Stimulated activated CD4-positive, alpha-beta T cell treated with anti-CD3 and anti-CD28 coated beads, TNF-alpha, amount 100 ng/mL, for 24 hours (primary cell): ENCODE measurements at places on chromosomes 1 and 21.

- no peak for DNase-seq
Observed at GRCh38 chr1:110717179-110717578, 42.4 kb upstream of the KCNA3 start.

DNA sequence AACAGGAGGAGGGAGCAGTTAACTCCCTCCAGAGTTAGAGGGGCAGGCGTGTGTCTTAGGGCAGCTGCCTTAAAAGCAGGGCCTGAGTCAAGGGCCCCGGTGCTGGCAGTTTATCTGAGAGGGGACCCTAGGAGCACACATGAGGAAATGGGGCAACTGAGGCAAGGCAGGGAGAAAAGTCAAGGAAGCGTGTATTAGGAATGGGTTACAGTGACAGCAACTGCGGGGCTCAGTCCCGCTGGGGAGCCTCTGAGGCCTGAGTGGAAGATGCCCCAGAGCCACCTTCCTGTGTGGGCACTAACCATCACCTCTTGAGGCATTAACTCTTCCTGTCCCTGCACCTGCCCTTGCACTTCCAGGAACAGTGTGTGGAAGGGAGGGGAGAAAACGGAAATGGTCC lies 276.3 kb downstream of the MATN1 start:
- DNase-seq, result no peak

GRCh38 chr1:160373696-160374095 lies 6.8 kb downstream of the NHLH1 start:
- DNase-seq, result no peak

DNA sequence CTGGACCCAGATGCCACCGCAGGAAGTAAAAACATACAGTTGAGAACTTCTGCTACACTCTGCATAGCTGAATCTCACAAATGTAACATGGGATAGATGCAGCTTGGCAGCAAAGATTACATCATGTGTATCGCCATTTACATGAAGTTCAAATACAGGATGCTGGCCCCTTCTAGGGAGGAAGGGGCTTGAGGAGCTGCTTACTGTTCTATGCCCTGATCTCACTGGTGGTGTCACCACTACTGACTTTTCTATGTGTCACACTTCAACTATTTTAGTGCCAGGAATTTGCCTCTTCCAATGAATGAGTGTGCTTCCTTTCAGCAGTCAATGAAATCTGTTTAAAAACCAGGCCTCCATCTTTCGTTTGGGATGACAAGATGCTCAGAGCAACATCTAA lies 31.1 kb downstream of the MRAP start:
- DNase-seq, result no peak

DNA sequence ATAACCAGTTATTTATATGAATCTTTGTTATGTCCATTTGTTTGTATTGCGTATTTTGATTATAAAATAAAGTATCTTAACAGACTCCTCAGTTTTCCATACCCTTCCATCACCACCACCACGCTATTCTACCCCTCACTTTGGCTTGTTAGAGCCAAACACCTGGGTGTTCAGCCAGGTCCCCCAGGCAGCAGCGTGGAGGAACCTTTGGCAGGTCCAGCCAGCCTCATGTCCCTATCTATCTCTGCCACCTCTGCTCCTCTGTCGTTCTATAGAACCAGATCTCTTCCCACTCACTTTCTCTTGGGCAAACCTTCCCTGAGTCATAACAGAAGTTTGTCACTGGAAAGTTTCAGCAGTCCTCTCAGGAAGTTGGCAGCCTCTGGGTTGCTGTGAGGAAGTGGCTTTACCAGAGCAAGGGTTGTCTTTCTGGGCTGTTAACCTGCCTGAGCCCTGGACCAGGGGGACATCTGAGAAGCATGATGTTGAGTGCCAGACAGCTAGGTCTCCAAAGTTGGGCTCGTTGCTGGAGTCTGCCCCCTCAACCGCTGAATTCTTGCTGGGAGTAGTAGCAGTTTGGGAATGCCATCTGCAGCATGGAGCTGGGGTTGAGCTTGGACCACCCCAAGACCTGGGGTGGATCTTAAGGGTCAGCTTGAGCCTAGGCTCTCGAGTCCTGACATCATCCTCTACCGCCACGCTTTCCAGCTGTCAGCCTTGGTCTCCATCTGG lies 996 bp upstream of the SH3BGRL3 start:
- DNase-seq, result no peak

DNA sequence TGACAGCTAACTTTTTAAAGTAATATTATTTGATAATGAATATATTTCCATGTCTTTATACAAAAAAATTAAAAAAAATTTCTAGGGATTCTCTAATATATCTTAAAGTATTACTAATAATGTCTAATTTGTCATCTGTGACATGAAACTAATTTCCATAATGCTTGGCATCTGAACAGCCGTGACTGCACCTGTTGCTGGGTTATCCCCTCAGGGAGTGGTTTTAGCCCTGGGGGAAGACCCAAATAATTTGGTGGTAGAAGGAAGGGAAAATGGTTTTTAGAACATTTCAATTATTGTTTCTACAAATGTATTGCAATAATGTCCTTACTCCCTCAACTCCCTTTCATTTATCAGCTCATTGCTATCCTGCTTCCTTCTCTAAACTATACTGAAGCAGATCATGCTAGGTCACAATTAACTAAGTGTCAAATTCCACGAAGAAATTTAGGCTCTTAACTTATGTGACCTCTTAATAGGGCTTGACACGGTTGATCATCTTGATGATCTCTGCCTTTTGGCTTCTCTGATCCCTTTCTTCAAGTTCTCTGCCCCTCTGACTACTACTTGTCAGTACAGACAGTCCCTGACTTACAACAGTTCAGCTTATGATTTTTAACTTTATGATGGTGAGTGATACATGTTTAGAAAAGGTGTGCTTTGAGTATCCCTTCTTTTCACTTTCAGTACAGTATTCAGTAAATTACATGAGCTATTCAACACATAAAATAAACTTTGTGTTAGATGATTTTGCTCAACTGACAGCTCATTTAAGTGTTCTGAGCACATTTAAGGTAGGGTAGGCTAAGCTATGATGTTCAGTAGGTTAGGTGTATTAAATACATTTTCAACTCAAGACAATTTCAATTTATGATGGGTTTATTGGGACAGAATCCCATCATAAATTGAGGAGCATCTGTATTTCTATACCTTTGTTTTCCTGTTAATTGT lies 26.4 kb upstream of the DPH5 start:
- DNase-seq, result no peak

GRCh38 chr1:39305555-39305954 lies 101.1 kb downstream of the MACF1 start:
- no peak for DNase-seq

DNA sequence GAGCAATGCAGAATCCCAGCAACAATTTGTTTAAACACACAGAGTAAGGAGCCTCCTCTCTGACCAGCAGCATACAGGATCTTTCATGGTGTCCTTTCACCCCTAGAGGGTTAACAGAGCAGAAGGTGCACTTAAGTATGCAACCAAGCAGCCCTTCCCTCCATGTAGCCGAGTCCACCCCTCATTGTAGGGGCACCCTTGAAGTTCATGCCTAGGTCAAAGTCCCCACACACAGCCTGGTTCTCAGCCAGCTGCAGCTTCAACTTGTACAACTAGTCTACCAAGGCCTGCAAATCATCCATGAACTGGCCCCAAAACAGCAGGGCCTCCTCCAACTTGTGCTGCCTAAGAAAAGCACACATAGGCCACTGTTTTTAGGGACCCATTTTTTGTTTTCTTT lies 7.0 kb upstream of the BMP8B start:
- no peak for DNase-seq

DNA sequence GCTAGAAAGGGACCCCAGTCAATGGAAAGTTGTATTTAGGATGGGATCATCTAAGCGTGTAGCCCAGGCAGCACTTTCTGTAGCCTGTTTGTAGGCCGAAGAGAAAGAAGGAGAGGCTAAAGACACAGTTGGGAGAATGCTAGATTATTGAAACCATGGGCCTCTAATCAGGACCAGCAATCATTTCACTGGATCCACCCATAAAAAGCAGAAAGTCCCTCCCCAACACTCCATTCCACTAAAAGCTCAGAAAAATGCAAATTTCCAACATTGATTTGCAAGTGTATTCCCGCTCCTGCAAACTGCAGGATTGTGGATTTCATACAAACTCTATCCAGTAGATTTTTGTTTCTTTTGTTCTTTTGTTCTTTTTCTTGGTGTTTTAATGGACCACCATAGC lies 51.2 kb upstream of the FMOD start:
- DNase-seq, result no peak

GRCh38 chr1:233523047-233523446 lies 90.9 kb upstream of the KCNK1 start:
- DNase-seq, result no peak

- DNase-seq, result no peak
Observed at GRCh38 chr1:214391873-214392645, 111.1 kb downstream of the SMYD2 start.

DNA sequence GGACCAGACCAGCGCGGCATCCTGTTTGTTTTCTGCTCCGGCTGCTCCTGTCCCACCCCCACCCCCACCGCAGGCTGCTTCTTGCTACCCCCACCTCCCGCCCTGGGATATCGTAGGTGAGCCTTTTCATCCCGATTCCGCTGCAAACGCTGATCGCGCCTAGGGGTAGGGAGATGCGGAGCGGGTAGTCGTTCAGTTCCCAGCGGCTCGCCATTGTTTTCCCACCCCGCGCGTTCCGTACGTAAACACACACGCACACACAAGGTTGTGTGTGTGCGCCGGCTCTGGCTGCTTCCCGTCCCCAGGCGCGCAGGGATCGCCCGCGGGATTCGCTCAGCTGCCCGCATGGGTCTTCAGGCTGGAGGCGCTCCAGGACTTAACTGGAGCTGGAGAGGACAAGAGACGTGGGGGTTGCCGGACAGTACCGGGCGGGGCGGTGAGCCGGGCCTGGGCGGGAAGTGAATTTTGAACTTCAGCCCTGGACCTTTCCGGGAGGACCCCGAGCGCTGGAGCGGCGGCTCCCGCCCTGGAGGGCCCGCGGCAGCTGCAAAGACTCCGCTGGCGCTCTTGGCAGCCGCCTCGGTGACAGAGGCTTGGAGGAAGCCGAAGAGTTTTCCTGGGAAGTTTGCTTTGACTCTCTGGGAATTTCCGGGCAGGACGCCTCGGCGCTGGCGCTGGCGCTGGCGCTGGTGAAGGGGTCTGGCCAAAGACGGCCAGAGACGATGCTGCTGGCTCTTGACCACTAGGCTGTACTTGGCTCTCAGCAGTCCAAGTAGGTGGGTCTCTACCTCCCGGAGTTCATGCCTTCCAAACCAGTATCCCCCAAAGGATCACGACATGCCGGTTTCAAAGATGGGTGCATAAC lies 1.6 kb downstream of the SOX13 start:
- no peak for DNase-seq

GRCh38 chr1:80629304-80629837 lies 1171.4 kb upstream of the ADGRL2 start:
- no peak for DNase-seq

DNA sequence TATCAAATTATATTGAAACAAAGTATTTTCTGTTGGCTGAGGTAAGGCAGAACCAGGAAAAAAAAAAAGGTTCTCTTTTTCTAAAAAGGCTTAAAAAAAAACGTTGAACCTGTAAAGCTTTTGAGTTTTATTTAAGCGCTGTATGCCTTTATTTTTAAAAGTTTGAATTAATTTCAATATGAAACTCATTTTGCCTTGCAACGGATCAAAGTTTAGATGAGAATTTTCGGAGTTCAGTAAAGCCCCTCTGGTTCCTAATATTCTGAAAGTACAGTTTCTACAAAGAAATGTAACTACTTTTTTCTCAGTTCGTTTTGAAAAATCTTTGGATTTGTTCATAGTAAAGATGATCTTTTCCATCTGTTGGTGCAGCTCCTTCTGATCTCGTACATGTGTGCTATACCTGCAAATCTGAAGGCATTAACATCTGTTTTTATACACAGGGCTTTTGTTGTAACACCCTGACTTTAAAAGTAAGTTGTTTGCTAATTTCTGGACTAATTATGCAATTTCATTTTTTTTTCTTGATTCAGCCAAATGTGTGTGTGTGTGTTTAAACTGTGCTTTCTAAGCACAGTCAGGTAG lies 1.7 kb downstream of the ZBTB18 start:
- DNase-seq, result no peak

DNA sequence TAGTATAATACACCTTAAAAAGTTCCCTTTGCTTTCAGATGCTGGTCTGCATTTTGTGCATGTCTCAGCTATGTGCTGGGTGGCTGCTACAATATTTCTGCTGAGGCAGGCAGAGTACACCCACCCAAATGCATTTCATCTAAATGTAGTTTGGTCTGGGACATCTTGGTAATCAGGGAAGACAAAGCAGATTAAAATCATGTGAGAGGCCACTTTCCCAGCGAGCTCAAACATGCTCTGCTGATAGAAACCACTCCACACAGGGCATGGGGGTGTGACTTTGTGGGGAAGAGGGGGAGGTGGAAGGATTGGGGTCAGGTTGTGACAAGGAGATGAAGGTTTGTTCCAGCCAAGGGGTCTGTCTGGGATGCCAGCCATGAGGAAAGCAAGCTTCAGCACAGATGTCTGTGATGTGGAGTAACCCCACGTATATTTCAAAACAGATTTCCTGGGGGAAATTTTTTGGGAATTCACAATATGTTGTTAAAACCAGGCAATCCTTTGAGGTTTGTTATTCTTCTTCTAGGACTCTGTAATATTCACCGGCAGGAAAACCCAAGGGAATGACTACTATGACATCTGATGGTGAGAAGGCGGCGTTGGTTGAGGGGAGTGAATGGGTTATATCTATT lies 255.1 kb upstream of the FGGY start:
- DNase-seq, result no peak

GRCh38 chr1:202553560-202554038 lies 156.7 kb downstream of the SYT2 start:
- DNase-seq, result no peak

GRCh38 chr1:36927826-36928225 lies 106.5 kb downstream of the GRIK3 start:
- DNase-seq, result no peak

DNA sequence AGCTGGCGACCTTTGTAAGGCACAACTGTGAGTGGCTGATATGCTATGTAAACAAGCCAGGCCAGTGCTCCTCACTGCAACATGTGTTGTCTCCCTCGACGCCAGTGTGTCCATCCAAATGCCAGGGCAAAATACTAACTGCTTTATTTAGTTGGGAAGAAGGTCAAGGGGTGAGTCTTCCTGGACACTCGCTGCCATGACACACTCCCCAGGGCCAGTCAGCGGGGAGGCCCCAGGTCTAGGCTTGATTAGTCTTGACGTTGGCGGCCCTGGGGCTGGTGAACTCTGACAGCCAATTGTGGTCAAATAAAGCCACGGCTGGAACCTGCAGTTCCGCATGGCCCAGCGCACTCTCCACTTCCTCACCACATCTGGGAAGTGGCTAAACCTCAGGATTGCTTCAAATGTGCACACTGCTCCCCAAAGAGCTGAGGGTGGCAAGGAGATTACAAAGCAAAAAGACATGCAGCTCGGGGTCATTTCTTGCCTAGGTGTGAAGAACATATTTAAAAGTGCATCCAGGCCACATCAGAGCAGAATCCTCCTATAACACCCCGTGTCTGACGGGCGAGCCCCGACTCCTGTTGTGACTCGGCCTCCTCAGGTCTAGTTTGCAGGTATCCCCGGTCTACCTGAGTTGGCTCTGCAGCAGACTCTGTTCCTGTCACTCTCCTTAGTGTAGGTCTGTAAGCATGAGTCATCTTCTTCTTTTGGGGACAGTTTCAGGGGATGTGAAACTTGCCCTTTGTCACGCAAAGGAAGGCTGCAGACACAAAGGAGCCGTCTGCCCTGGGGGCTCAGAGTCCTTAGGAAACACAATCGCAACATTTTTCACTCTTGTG lies 183.5 kb downstream of the RUNX1 start:
- peak; percentile 12 for DNase-seq

- DNase-seq, result no peak
Observed at GRCh38 chr1:31029026-31029425, 36.5 kb downstream of the PUM1 start.

- no peak for DNase-seq
Observed at GRCh38 chr1:151401125-151401788, 1.9 kb downstream of the PSMB4 start.

GRCh38 chr1:241531195-241532161 lies 700 bp upstream of the KMO start:
- DNase-seq, result no peak
